Right lobe of liver (tissue), 6 donors: ENCODE measurements at places on chromosomes 12 and 14. TPM values are rescaled to one million over a fixed set of nuclear protein-coding genes. Genes with fewer than 3 reads are reported as not detected.

Gene CFL2
- 74.8 TPM for total RNA-seq

Gene PDE6H
- total RNA-seq, result not detected

Gene LTB4R2
- total RNA-seq, result 2.3 TPM

Gene SPRYD4
- total RNA-seq, result 7.3 TPM

Gene HOTAIR
- not detected for total RNA-seq

Gene IFI27
- total RNA-seq, result 10.0 TPM

Gene POTEG
- not detected for total RNA-seq

Gene SERPINA10
- total RNA-seq, result 332 TPM

DNA sequence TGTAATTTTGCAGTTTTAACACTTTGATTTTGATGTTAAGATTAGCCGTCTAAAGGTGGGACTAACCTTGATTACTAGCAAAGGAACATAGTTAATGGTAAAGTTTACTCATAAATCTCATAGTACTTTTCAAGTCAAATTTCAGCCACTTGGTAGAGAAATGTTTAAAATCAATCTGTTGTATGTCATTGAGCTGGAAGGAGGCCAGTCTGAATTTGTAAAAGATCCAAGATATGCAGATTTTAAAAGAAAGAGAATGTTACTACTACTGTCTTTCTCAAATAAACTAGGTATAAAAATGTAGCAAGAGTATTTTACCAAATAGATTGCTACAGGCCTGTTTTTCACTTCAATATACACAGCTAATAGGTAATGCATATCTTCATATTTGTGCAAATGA, 600.8 kb upstream of the SEL1L start:
- DNase-seq, result no peak

DNA sequence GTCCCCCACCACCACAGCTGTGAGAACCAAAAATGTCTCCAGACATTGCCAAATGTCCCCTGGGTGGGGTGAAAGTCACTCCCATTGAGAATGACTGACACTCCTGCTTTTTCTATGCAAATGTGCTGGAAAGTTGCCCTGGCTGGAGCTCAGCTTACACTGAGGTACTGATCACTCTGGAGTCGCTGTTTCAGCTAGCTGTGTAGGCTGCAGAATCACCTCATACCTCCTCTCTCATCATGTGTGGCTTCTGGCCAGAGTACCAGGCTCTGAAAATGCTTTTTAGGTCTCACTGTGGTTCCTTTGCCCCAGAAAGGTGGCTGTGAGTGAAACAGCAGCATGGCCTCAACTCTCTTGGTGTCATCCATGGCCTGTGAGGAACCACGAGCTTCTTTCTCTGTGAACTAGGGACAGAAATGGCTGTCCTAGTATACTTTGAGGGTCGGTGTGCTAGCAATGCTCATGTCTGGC, 414.4 kb downstream of the DPF3 start:
- no peak for DNase-seq

DNA sequence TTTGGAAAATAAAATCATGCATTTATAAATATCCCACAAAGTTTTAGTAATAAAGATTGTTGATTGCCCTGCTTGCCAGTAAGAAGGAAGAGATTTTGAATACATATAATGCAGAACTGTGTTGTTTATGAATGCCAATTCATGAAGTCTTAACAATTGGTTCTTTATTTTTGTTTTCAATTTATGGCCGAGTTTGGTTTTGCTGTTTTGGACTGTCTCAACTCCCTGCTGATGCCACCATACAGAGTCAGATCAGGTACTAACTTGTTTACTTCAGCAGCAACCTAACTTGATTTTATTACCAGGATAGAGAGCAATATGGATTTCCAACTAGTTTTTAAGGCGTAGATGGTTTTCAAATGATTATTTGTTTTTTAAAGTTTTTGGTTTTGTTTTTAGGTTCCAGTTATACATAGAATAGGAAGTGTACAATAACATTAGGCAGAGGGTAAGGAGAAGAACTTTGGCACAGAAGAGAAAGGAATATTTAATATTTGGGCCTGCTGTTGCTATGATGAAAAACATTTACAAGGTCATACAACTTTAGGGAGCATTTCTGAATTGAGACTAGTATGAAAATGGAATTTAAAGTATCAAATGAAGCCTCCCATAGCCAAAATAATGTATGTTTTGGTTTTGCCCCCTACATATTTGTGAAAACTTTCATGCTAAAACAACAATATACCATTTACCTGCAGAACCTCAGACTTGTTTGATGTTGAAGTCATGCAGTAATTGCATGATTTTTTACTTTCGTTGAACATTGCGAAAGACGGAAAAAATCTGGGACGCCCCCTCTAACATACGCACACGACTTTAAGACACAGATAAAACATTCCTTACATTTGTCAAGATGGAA, 904 bp upstream of the FAM177A1 start:
- DNase-seq, result no peak

GRCh38 chr12:52524241-52524897, 4.2 kb upstream of the KRT5 start:
- DNase-seq, result peak; percentile 22

DNA sequence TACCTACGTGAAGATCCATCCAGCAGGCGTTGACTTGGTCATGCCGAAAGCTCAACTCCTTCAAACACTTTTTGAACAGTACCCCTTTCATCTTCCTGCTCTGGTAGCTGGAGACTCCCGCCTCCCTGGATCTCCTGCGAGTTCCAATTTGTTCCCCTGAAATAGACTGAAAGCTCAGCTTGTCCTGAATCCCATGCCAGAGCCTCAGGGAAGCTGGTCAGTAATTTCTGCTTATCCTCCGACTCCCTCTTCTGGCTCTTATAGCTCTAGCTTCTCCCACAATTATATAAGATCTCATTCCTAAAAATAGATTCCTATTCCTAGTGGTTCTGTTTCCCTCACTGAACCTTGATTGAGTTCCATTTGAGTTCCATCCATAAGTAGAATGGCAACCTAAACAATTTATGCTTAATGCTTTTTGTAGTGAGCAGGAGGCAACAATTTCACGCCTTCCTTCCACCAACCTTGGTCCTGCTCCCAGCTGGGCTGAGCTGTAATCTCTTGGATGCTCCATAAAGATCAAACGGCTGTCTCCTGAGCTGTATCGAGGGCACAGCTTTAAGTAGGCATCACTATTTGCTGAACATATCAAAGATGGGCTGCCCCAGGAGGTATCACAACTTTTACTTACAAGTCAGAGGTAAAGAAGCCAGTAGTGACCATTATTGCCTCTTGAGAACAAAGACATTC, 8.0 kb upstream of the TMEM132C start:
- no peak for DNase-seq

GRCh38 chr12:1811281-1811947, 9.0 kb upstream of the LRTM2 start:
- no peak for DNase-seq

GRCh38 chr12:106181401-106182114, 42.8 kb upstream of the NUAK1 start:
- DNase-seq, result no peak

- DNase-seq, result no peak
These were observed 247.3 kb downstream of the SLC25A21 start for GRCh38 chr14:36925094-36925493.

DNA sequence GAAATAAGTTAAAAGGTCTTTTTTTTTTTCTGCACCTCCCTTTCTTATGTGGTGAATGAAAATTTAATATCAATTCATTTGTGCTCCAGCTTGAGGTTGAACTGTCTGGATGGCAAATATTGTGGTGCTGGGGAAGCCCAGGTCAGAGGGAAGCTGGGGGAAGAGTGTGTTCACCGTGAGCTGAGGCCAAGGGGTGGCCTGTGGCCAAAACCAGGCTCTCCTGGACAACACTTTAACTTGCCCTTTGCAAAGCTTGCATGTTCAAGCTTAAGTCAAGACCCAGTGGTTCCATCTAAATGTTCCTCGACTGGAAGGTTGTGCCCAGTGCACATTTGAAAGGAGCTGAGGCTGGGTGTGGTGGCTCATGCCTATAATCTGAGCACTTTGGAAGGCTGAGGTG, 28.8 kb downstream of the DRAM1 start:
- no peak for DNase-seq

DNA sequence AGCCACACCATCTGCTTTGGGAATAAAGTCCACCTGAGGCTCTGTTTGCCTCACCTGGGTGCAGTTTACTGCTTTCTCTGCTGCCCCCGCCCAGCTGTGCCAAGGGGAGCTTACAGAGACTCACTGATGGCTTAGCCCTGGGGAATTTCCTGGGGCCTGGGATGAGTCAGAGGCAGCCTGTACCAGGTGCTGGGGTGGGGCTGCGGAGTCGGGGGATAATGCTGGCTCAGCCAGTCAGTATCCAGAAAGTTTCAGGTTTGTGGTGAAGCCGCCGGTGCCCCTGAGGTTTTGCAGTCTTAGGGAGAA, 22.3 kb downstream of the PLEKHG3 start:
- peak; percentile 63 for DNase-seq

- no peak for DNase-seq
These were observed 166.0 kb downstream of the FSCB start for GRCh38 chr14:44341116-44341515.

DNA sequence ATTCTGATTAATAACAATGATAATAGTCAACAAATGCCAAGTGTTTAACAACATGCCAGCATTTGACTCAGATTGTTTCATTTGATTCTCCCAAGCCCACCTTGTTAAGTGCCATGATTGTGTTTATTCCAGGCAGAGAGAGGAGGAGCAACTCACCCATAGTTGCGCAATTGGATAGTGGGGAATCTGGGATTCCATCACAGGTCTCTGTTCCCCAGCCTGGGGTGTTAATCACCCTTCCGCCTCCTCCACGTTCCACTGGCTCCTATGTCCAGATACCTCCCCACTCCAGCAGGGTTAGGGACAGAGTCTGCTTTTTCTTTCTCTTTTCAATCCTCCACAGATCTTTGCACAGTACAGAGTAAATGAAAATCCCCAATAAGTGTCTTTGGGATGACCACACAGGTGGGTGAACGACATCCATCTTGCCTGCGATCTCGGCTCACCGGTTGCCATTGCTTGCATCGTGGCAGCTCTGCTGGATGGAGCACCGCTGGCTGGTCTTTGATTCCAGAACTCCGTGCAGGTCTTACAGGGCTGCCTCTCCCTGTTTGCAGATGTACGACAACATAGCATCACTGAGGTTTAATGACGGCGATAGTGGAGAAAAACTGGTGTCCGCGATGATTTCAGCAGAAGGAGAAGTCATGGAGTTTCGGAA, 78.8 kb downstream of the DNAH10 start:
- no peak for DNase-seq

GRCh38 chr12:32240831-32241230, 134.2 kb downstream of the BICD1 start:
- no peak for DNase-seq

- no peak for DNase-seq
These were observed 79.4 kb downstream of the TBX3 start for GRCh38 chr12:114604606-114605005.

DNA sequence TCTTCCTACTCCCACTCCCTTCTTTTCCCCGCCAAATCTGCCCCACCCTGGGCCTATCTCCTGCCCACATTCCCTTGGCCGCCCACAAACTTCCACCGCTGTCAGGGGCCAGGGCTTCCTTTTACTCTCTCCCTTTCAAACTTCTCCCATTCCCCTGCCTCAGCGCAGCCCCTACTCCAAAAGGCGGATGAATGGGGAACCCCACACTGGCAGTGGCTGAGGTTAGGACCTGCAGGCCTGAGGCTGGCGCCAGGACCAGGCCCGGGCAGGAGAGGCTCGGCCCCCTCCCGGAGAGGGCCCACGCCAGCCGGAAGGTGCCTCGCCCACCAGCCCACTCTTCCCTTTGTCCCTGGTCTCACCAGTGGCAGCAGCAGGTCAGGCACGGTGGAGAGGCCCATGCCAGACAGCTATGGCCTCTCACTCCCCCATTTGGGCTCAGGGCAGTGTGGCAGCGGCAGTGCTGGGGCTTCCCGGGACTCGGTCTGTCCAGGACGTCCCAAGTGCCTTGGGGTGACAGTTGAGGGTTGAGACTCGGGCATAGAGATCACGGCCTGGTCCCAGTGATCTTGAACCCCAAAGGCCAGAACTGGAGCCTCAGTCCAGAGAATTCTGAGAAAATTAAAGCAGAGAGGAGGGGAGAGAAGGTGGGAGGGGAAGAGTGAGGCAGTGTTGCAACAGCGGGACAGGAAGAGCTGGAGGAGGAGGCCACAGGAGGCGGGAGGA, at the start of gene TNFRSF1A:
Gene TNFRSF1A (minus strand): TSS at position 660 of the 723 bp plus-strand sequence. CDS start 262 bp downstream, at position 398.
- peak; percentile 78 for DNase-seq

DNA sequence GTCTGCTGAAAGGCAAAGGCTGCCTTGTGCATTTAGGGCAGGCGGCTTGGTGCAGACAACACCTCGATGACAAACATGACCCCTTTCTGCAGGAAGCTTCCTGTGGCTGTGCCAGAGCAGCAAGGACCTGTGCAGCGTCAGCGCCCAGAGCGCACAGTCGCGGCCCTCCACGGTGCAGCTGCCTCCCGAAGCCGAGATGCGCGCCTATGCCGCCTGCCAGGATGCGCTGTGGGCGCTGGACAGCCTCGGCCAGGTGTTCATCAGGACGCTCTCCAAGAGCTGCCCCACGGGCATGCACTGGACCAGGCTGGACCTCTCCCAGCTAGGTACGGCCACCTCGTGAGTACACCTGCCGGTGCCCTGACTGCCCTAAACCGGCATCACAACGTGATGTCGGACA, 57.3 kb downstream of the ANKRD9 start:
- DNase-seq, result no peak

GRCh38 chr12:49942921-49943624, 7.5 kb upstream of the AQP2 start:
- no peak for DNase-seq

DNA sequence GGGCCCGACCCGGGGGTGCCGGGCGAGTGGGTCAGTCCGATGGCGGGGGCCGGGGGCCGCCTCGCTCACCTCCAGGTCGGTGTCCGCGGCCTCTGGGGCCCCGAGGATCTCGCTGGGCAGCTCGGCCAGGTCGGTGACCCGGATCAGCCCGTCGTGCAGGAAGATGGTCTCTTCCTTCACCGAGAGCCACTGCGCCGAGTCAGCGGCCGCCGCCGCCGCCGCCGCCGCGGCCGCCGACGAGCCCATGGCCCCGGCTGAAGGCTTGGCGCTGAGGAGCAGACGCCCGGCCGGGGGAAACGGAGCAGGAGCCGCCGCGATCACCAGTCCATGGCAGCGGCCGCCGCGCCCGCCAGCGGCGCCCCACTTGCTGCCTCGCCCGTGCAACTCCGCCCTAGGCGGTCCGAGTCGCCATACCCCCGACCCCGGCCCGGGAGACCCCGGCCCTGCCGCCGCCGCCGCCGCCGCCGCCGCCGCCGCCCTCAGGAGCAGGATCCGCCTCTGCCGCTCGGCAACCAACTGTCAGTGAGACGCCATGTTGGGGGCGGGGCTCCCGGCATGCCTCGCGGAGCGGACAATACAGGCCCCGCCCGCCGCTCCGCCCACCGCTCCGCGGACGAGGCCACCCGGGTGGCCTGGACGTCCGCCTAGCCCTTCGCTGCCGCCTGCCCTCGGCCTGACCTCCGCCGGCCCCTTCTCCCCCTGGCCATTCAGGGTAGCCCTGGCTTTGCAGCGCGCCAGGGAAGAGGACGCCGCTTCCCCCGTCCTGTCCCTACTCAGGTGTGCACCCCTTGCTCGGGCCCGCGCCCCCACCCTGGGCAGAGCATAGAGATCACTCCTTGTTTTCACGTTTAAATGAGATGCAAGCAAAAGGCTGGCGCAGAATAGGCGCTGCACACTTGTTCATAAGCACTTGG, at the start of gene HECTD4:
Gene HECTD4 (minus strand): TSS at position 549 of the 914 bp plus-strand sequence. CDS start 303 bp downstream, at position 246.
- peak; percentile 98 for DNase-seq
